ENCODE measurements at places on chromosomes 2 and 18.

- no peak for DNase-seq
These were observed 300.4 kb upstream of the TNP1 start for GRCh38 chr2:217160103-217160743.

GRCh38 chr18:61637905-61638595, 254.8 kb downstream of the RNF152 start:
- DNase-seq: no peak

- DNase-seq: peak; percentile 27
These were observed 434.7 kb downstream of the GRB14 start for GRCh38 chr2:164186591-164186990.

DNA sequence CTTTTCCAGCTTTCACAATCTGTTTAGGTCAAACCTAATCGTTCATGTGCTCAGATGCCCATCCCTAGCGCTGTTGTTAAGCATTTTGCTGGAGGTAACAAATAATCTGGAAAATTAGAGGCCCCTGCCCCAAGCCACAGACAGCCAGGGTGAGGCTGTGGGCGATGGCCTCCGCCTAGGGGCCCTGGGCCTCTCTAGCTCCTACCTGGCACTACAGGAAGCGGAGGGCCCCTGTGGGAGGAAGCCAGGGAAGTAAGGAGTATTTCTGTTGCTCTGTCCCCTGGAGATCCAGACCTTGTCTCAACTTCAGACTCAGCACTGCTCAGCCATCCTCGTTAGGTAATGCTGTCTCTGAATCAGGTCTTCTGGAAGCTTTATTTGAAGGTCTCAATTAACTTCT, 12.4 kb upstream of the FOSL2 start:
- no peak for DNase-seq

DNA sequence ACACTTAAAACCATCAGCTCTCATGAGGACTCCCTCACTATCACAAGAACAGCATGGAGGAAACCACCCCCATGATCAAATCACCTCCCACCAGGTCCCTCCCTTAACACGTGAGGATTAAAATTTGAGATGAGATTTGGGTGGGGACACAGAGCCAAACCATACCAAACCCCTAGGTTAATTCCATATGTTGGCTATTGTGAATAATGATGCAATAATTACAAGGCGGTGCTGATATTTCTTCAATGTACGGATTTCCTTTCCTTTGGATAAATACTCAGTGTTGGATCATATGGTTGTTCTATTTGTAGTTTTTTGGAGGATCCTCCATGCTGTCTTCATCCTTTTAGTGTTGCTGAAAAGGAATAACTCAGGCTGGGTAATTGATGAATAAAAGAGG, 652.1 kb upstream of the PKDCC start:
- no peak for DNase-seq

DNA sequence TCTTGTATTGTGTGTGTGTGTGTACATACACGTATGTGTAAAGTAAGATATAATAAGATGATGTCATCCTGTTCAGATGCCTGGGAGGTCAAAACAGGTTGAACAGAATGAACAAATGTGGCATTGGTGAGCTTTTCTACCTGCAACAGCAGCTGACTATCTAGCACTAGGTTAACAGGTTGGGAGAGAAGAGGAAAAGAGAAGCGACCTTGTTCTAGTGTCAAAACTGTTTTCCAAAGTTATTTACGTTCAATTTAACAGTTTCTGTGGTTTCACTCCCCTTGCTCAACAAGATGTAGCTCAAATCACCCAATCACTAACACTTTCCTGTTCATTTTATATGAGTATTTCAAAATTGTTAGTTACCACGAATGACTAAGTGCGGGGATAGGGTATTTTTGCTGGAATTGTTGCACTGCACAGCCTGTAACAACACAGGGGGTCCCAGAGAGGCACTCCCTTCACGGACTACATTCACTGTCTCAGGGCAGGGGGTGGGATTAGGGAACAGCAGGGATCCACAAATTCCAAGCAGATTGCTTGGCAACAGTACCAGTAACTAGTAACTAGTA, 67.5 kb upstream of the DTNB start:
- DNase-seq: peak; percentile 40

- DNase-seq: no peak
These were observed 3.9 kb upstream of the MYCN start for GRCh38 chr2:15936277-15937104.

DNA sequence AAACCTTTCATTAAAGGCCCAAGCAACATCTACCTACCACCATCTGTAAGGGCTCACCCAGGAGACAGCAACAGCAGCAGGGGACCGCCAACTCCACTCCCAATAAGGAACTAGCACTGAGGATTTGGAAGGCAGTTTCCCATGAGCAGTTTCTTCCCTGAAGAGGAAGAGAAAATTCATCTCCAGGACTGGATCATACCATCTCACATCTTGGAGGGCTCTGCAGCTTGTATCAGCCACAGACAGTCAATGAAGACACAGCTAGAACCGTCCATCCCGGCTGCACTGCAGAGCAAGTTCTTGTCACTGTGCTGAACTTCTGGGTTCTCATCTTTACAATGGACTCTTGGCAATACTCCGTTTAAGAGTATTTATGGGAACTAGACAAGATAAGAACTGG, 2.8 kb upstream of the GYPC start:
- DNase-seq: no peak

GRCh38 chr2:222052934-222053367, 245.8 kb downstream of the PAX3 start:
- no peak for DNase-seq

- DNase-seq: no peak
These were observed 78.4 kb downstream of the MAPK4 start for GRCh38 chr18:50638016-50638883.

DNA sequence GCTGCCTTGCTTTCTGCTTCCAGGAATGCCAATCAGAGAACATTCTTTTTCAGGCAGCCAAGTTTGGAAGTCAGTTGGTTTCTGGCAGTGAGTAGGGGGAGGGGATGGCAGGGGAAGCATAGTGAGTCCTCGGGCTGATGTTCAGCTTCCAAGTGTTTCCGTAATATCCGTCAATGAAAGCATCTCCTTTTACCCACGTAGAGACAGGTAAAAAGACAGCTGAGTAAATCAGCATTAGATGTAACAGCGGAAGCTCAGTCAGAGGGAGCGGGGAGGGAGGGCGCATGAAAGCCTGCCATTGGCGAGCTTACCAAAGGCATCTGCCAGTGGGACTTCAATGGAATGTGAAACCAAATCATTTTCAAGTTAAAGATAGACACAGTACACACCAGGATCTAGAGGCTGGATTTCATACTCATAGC, 117.1 kb upstream of the DTNA start:
- DNase-seq: no peak

- DNase-seq: no peak
These were observed 2.4 kb upstream of the MFF start for GRCh38 chr2:227322530-227323205.

DNA sequence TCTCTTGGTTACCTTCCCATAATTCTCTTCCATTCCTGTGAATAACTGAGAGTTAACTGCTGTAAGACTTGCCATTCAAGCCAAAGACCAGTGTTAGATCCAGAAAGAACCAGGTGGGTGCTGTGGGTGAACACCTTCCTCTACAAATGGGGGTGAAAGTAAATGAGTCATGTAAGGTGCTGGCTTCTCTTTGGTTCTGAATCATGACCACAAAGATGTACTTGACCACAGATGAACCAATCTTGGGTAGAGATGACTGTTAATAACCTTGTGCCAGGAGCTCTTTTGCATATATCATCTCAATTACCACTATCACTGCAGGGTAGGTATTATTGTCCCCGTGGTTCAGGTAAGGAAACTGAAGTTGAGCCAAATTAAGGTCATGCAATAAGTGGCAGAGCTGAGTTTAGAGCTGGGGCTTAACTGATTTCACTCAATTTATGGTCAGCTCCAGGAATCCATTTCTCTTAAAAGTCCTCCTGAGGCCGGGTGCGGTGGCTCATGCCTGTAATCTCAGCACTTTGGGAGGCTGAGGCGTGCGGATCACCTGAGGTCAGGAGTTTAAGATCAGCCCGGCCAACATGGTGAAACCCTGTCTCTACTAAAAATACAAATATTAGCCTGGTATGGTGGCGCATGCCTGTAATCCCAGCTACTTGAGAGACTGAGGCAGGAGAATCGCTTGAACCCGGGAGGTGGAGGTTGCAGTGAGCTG, 244.9 kb upstream of the CXCR4 start:
- DNase-seq: peak; percentile 11

GRCh38 chr2:41194230-41194629, 742.3 kb upstream of the SLC8A1 start:
- no peak for DNase-seq

DNA sequence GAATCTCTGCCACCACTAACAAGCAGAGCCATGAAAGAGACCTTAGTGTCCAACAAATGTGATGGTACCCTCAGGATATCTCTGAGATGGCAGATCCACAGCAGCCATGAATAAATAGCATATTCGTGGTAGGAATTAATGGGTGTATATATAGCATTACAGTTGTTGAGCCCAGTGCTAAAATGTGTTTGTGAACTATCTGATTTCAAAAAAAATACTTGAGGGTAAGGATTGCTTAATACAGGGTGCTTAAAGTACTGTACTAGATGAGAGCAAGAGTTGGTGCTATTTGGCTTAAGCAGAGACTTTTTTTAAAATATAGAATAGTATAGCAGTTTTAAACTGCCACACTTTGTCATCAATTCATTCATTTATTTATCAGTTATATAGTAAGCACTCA, 101.5 kb upstream of the GALNT5 start:
- DNase-seq: no peak

DNA sequence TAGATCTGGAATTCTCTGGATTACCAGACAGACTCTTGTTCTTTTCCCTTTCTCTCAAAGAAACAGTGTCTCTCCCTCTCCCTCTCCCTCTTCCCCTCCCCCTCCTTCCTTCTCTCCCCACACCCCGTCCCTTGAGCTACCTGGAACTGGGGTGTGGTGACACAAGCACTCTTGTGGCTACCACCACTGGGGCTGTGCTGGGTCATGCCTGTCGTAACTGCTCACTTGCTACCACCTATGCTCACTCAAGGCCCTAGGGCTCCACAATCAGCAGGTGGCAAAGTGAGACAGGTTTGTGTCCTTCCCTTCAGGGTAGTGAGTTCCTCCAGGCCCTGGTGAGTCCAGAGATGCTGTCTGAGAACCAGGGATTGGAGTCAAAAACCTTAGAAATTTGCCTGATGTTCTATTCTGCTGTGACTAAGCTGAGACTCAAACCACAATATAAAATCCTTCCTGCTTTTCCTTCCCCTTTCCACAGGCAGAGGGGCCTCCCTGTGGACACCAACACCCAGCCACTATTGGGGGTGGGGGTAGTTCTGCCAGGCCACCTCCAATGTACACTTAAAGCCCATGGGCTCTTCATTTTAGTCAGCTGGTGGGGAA, 70.8 kb downstream of the OXER1 start:
- no peak for DNase-seq

- no peak for DNase-seq
These were observed 70.3 kb downstream of the MYT1L start for GRCh38 chr2:2260696-2261268.

DNA sequence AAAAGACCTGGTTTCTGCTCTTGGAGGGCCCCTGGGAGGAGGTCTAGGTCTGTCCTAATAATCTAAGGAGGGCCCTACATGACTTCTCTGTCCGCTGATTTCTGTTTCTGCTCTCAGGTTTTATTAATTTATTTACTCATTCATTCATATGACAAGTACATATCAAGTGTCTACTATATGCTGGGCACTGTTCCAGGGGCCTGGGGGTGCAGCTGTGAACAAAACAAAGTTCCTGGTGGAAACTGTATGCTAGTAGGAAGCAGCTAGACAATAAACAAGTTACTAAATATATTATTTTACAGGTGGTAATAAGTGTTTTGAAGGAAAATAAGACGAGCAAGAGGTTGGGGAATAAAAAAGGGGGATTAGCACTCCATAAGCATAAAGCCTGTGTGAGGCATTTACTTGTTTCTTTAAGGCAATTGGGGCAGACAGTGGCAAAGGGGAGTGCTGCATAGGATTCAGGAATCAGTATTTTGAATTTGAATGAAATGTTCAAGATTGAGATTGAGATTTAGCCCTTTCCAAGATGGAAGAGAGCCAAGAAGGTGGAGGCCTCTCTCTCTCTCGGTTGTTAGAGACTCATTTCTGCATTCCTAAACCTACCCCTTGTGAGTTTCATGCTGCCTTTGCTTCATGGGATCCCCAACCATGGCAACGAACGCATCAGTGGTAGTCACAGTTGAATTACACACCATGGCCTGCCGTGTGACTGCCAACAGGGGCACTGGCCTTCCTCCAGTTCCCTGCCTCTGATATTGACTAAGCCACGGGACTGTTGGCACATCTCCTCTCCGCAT, 28.3 kb downstream of the DRC1 start:
- peak; percentile 71 for DNase-seq

- DNase-seq: no peak
These were observed 37.6 kb downstream of the GLI2 start for GRCh38 chr2:120773186-120773800.

DNA sequence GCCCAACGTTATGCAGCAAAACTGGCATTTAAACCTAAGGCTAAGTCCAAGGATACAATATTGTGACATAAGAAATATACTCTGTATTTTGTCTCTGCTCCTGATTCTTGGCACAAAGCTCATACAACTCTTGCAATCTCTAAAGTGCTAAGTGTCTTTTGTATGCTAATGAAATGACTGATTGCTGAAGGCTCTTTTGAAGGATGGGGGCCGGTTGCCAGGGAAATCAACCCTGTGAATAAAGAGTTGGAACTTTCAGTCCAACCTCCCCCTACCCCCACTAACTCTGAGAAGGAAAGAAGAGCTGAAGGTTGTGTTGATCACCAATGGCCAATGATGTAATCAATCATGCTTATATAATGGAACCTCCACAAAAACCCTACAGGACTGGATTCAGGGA, 40.3 kb downstream of the SESTD1 start:
- DNase-seq: no peak

DNA sequence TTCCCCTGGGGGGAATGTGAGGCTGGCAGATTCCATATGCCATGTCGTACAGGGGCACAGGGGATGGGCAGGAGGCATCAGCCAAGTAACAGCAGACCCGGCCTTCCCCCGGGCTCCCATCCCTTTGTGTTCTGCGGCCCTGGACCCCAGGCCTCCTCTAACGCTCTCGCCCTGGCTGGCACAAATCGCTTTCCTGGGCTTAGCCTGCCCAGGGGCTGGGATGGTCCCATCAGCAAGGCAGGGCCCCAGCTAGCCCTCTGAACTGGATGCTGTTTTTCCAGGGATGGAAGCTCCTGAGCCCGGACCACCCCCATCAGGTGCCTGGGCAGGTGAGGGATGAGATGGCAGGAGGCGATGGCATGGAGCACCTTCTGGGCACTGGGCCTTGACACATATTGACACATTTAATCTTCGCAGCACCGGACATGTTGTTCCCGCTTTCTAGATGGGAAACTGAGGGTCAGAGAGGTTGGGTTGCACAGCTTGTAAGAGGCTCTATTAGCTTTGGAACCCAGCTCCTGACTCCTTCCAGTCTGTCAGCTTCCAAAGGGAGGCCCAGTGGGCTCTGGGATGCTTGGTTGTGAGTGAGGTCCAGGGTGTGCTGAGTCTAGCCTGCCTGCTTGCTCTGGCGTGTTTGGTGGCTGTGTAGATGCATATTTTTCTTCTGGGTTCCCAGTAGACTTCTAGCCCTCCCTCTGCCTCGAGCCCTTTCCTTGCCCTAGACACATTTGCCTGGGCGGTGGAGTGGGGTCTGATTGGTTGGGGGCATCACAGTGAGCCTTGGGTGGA, 40.3 kb downstream of the GLI2 start:
- DNase-seq: no peak

All from NCI-H2029 (cell line).